ENCODE measurements at places on chromosomes 13 and 19.

- DNase-seq, result no peak
Measured at GRCh38 chr13:80131204-80131603, 209.7 kb downstream of the SPRY2 start.

- DNase-seq, result no peak
Measured at GRCh38 chr13:65623148-65623547, 1607.0 kb downstream of the PCDH9 start.

- no peak for DNase-seq
Measured at GRCh38 chr13:25922376-25922775, 129.4 kb downstream of the SHISA2 start.

DNA sequence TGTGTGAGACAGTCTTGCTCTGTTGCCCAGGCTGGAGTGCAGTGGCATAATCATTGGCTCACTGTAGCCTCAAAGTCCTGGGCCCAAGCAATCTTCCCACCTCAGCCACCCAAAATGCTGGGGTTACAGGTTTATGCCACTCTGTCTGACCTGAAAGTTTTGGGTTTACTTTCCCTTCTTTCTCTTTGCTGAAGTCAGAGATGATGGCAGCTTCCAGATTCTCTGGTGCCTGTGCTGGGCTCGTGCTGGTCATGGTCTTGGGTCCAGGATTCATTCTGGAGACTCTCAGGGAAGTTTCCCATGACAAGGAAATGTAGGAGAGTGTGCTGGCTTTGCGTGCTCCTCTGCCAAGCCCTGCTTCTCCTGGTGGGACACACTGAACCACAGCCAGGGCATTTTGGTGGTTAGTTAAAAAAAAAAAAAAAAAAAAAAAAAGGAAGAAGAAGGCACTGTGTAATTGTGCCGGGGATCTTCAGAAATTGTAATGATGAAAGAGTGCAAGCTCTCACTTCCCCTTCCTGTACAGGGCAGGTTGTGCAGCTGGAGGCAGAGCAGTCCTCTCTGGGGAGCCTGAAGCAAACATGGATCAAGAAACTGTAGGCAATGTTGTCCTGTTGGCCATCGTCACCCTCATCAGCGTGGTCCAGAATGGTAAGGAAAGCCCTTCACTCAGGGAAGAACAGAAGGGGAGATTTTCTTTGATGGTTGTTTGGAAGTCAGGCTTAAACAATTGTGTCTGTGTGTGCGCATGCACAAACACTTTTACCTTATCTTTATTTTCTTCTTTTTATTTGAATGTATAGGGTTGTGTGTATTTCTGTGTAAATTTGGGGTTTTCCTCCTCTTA, at the start of gene ALOX5AP:
Gene ALOX5AP (plus strand): TSS at position 519 of the 847 bp plus-strand sequence. CDS start 63 bp downstream, at position 582.
- no peak for DNase-seq

GRCh38 chr13:39567569-39567968, 35.4 kb downstream of the LHFPL6 start:
- no peak for DNase-seq

DNA sequence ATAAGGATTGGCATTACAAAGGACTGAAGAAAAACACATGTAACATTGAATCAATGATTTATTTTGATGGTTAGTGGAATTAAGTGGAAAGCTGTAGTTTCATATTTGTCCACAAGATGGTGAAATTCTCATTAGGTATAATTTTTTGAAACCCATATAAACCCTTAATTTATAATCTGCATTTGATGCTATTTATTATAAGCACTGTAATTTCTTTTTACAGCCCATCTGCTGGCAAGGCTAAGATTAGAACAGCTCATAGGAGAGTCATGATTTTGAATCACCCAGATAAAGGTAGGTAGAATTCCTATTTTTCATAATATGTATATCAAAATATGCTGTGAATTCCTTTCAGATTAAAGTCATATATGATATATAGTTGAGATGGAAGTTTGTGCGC, 62.2 kb downstream of the DNAJC15 start:
- no peak for DNase-seq

GRCh38 chr13:98528663-98529064, 48.2 kb downstream of the STK24 start:
- no peak for DNase-seq

DNA sequence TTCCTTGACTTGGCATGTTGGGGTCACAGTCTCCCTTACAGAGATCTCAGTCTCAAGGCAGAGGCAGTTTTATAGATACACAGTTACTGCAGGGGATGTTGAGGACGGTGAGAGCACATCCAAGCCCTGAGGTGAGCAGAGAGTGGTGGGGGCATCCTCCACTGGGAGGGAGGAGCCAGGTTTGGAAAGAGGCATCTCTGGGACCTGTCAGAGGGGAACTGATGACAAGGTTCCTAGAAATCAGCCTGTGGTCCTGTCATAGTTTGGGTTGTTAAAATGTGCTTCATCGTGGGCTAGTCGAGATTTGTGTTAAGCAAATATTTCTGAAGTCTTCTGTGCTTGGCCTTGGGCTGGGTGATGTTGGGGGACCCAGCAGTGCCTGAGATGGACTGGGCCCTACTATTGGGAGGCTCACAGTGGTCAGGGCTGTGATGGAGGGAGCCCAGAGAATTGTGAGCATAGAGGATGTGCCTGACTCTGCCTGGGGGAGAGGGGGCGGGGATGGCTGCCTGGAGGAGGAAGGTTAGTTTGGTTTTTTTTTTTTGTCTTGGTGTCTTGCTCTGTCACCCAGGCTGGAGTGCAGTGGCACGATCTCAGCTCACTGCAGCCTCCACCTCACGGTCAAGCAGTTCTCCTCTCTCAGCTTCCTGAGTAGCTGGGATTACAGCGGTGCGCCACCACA, 3.9 kb downstream of the SUPT5H start:
- DNase-seq, result no peak

DNA sequence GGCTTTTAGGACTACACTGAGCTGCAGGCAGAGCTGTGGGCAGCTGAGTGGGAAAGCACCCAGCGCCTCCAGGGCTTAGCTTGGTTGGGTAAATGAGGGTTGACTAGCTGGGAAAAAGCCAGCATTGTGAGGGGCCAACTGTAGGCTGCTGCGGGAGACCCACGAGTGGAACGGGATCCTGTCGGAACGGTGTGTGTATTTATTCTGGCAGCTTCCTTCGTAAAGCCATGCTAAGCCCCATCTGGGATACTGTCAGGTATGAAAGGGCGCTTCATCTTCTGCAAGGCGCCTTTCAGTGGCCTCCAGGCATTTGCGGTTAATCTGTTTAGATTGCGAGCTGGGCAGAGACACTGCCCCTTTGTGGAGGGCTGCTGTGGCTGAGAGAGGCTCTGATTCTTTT, 39.5 kb upstream of the CNMD start:
- DNase-seq, result no peak

DNA sequence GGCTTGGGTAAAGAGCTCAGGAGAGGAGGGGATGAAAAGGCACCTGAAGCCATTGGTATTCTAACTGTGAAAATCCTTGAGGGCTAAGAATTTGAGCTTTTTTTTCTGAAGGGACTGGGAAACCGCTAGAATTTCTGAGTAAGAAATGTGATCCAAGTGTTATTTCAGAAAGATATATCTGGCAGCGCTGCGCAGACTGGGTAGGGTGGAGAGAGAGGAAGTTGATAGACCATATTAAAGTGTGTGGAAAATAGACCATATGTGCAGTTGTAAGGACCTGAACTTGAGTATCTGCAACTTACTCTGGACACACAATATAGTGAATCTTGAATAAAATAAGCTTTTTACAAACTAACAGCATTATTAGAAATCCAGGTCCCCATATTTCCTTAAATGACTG, 427.4 kb downstream of the NDFIP2 start:
- DNase-seq, result no peak

DNA sequence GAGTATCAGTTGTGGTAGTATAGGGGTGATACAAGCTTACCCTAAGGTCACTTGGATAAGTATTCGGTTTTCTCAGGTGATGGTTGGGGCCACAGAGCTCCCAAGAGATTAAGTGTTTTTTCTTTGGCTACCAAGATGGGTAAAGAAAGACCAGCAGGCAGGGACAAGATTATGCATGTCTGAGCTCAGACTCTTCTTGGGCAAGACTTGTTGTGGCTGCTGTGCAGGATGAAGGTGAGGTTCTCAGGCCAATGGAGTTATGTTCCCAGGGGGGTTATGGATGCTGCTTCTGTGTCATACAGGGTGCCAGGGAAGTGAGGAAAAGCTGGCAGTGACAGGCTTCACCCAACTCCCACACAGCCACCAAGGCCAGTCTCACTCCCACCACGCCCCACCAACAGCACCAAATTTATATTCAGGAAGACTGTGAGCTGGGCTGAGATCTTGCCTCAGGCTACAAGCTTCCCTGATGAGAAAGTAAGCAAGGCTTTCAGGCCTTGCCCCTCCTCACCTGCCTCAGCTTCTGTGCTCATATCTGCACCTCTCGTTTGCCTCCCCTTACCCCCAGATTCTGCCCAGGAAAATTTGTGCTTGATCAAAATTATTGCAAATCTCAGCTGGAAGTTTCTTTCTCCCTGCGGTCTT, 511.8 kb upstream of the SLITRK1 start:
- DNase-seq, result no peak

DNA sequence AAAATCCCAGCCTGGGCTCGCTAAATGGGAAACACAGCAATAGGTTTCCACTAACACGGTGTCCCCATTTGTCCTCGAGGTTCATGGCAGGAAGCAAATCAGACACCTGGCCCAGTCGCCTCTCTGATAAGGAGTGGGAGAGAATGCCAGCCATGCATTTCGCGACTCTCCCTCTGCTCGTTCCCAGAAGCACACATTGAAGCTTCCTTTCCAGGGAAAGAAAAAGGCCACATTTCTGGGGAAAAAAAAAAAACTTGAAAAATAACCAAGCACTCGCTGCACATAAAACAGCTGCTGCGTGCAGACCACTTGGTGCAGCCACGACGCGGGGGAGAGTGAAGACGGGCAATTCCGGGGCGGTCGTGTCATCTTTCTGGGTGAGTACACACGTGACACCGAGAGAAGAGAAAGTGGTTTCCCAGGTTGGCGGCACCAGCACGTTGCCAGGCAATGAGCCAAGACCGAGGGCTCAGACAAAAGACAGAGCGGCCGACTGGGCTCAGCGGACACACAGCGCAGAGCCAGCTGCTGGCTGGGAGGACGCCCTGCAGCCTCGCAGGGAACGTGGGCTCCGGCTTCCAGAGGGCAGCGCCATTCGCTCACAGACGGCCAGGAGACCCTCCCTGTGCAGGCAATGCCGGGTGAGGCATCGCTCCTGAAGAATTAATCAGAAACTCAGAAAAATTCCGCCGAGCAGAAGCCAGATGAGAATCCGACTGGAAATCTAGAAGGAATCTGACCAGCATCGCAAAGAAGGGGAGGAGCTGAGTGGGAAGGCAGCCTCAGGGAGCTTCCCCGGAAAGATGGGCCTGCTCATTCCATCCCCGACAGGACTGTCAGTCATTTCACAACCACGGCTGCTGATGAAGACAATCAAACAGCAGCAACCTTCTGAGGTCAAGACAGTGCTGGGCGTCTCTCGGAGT, 83.2 kb upstream of the IRS2 start:
- peak; percentile 1 for DNase-seq

DNA sequence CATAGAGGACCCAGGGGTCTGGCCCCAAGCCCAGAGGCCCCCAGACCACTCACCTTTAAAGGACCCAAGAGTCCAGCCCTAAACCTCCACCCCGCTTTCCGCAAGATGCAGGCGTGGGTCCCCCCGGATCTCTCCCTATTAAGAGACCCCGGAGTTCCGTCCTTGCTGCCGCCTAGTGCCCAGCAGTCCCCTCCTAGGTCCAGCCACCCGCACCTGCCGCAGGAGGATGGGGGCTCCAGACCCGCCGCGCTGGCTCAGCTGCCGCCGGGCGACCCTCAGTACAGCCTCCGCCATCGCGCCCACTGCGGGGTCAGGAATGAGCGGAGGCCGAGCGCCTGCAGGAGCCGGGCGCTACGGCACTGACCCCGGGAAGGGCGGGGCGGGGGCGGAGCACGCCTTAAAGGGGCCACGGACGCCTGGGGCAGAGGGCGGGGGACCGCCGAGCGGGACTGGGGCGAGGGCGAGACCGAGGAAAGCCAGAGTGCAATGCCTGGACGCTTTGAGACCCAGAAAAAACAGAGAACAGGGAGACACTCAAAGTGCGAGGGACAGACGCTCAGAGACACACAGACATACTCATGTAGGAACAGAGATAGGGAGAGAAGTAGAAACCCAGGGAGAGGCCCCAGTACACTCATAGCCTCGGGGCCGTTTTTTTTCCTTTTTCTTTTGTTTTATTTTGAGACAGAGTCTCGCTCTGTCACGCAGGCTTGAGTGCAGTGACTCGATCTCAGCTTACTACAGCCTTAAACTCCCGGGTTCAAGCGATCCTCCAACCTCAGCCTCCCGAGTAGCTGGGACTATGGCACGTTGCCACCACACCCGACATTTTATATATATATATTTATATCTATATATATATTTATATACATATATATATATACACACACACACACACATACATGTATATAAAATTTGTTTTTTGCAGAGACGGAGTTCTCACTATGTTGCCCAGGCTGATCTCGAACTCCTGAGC, at the start of gene ETHE1:
Gene ETHE1 (minus strand): TSS at position 318 of the 976 bp plus-strand sequence. CDS start 24 bp downstream, at position 294.
- peak; percentile 61 for DNase-seq

- DNase-seq, result peak; percentile 92
Measured at GRCh38 chr19:3434630-3435553, 45.4 kb downstream of the SMIM24 start.

DNA sequence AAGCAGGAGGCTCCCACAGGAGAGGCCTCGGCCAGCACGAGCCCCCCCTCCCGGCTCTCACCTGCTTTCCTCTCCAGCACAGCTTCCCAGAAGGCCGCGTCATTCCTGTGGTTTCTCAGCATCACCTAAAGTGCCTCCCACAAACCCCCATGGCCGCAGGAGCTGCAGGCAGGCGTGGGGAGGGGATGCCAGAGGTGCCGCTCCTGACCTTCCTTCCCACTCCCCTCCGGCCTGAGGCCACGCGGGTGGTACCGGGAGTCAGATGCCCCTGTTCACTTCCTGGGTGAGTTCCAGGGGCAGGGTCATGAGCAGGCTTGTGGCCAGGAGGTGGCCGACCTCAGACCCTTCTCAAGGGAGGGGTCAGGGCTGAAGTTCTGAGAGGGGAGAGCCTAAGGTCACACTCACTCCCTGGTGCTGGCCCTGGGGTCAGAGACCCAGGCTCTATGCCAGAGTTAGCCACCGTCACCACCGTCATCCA, 14.4 kb upstream of the NPAS1 start:
- DNase-seq, result no peak

- DNase-seq, result no peak
Measured at GRCh38 chr19:17214508-17215126, 540 bp upstream of the USE1 start.

GRCh38 chr19:14407605-14408484, 11.3 kb downstream of the DDX39A start:
- no peak for DNase-seq

GRCh38 chr13:35630551-35631275, 154.2 kb upstream of the MAB21L1 start:
- DNase-seq, result no peak

DNA sequence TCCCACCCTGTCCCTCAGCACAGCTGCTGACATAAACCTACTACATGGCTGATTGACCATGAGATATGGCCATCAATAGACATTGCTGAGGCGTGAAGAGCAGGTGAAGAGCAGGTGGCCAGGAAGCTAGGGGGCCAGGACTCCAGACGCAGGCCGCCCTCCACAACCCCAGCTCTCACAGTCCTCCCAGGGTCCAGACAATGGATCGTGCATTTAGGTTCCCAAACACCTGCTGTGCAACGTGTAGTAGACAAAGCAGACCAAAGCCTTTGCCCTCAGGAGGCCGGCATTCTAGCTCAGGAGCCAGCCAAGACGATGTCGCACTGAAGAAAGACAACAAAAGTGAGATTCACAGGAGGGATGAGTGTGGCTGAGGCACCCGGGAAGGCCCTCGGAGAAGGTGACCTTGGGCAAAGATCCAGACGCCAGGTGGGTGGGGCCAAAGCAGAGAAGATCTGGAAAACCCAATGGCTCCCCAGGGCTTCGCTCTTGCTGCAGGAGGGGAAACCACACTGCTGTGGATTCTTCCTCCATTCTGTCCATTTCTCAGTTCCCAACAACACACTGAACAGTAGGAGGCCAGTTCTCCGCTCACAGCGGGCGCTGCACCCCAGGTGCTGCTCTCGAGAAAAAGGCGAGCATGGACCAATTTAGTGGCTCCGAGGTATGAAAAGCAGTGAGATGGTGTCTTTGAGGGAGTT, 1.4 kb downstream of the FFAR1 start:
- no peak for DNase-seq

Measured in activated T-cell treated with anti-CD3 and anti-CD28 coated beads for 4 hours (primary cell).